Osteocyte (in vitro differentiated cells): ENCODE measurements at places on chromosomes 4 and X. TPM values are rescaled to one million over a fixed set of nuclear protein-coding genes. Genes with fewer than 3 reads are reported as not detected.

- DNase-seq: no peak
Measured at GRCh38 chr4:46974891-46975543, 18.4 kb downstream of the GABRA4 start.

DNA sequence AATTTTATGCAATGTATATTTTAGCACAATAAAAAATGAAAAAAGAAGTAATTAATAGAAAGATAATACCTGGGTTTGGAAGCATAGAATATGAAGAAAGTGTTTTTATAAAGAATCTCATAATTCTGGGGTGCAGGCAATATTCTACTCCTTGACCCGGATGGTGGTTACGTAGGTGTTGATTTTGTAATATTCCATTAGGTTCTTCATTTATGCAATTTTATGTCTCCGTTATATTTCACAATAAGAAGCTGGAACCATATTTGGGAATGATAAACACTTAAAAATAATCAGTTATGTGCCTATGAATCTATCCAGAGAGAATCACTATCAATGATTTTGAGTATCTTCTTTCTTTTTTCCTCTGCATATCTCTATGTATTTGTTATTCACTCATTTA is 38.5 kb downstream of the CHRNA9 start:
- no peak for DNase-seq

DNA sequence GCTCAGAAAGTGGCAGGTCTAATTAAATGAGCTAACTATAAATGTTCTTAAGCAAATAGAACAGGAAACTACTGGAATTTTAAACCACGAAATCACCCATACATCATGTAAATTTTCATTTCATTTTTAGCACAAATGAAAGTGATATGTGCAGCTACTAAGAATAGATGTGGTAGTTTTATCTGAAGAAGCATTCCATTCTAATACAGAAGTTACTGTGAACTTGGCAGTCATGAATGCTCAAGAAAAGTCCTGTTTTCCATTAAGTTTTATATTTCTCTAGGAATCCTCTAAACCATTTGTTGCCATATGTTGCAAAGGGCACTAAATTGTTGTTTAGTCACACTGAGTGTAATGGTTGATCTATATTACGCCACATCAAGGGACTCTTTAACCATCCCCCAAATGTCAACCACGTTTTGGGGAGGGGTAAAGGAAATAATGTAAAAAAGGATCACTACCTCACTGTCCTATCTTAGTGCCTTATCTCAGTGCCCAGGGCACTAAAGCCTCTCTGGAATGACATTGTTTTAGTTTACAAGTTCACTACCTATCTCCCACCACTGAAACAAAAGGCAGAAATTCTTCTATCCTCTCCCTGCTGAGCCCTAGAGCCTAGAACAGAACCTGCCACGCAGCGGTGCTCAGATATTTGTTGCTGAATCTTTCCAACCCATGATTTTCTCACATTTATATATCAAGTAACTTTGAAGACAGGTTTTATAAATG is 118.0 kb downstream of the SHISA3 start:
- DNase-seq: no peak

DNA sequence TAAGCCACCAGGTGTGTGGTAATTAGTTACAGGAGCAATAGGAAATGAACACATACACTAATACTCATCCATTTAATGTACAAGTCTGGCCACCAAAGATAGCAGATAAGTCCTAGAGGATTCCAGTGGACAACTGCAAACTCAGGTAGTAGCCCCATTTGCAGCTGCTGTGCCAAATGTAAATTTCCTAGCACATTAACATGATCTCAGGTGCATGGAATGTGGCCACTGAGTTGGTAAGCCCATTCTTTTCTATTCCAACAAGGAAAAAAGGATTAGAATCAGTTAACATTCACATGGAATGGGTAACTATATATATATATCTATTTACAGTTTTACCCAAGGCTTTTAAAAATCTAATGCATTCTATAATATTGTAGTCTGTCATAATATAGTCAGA is 23.3 kb upstream of the FRAS1 start:
- no peak for DNase-seq

GRCh38 chr4:79502081-79502480 is 94.1 kb upstream of the GK2 start:
- DNase-seq: no peak

- DNase-seq: no peak
Measured at GRCh38 chr4:154415313-154415712, 76.3 kb downstream of the DCHS2 start.

- peak; percentile 83 for DNase-seq
Measured at GRCh38 chrX:108298165-108298602, 140.0 kb downstream of the COL4A6 start.

Gene TBC1D19
- 11.8 and 13.5 TPM in 2 replicates for total RNA-seq

Gene ADAMTS3
- 0.94 and 1.4 TPM in 2 replicates for total RNA-seq

Gene CXCL5
- total RNA-seq: 0.13 and 0.18 TPM in 2 replicates

Gene AFF2
- 0.89 and 0.99 TPM in 2 replicates for total RNA-seq

Gene FAM184B
- not detected in 2 replicates for total RNA-seq

Gene ZNF182
- 5.4 and 6.0 TPM in 2 replicates for total RNA-seq
